Gastroesophageal sphincter (tissue), 4 donors: ENCODE measurements at places on chromosomes 6 and 20.

GRCh38 chr20:58714923-58715351 is 22.3 kb downstream of the NPEPL1 start:
- ATAC-seq: no peak

DNA sequence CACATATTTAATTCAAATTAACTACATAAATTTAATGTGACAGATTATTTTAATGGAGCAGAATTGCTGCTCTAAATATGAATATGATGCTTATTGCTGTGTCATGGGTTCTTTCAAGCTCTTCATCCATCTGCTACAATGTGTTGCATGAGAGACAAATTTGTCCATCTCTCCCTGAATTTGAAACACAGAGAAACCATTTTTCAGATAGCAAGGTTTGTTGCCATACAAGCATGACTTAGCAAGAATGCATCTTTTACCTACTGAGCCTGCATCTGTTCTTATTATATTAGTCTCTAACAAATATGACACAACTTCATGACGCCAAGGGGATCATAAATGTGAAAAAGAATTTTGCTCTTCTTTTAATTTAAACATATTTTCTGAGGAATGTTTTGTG is 8.0 kb upstream of the UTRN start:
- ATAC-seq: no peak

DNA sequence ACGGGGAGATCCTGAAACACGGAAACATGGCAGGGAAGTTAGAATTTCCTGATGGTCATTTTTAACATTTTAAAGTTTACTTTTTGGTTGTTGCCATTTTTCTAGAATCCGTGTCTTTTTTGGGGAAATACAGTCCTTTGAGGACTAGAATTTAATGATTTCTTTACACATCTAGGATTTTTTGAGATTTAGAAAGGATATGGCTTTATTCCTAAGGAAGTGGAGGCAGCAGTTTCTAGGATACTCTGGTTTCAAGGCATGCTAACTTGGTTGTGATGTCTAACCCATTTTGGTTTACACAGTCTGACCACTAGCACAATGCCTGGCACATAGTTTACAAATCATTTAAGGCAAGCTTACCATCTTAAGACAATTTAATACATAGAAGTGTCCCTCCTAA is 1.1 kb upstream of the ZBTB2 start:
- no peak for ATAC-seq

GRCh38 chr20:17612287-17612991 is 42.6 kb downstream of the DSTN start:
- ATAC-seq: peak; percentile 38

- no peak for ATAC-seq
Observed at GRCh38 chr6:110635096-110635495, 158.7 kb upstream of the SLC22A16 start.

DNA sequence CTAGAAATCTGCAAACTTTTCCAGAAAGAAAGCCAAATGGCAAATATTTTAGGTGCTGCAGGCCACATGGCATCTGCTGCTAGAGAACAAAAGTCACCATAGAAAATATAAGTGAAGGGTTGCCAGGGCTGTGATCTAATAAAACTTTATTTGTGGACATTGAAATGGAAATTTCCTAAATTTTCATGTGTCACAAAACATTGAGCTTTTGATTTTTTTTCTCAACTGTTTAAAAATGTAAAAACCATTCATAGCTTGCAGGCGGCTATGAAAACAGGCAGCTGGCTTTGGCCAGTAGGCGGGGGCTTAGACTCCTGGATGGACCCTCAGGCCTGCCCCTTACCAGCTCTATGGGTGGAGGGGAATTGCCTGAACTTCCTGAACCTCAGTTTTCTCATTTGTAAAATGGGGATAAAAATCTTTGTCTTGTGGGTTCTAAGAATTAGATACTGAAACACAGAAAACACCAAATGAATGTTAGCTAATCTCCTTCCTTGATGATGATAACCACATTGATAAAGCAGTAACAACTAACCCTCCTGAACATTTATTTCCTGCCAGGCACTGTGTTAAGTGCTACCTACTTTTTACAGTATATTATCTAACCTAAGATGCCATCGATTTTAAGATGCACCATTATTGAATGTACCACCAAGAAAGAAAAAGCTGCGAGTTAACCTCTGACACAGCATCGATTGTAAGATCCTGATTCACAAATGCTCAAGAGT is 85.5 kb downstream of the SLC22A23 start:
- ATAC-seq: no peak

DNA sequence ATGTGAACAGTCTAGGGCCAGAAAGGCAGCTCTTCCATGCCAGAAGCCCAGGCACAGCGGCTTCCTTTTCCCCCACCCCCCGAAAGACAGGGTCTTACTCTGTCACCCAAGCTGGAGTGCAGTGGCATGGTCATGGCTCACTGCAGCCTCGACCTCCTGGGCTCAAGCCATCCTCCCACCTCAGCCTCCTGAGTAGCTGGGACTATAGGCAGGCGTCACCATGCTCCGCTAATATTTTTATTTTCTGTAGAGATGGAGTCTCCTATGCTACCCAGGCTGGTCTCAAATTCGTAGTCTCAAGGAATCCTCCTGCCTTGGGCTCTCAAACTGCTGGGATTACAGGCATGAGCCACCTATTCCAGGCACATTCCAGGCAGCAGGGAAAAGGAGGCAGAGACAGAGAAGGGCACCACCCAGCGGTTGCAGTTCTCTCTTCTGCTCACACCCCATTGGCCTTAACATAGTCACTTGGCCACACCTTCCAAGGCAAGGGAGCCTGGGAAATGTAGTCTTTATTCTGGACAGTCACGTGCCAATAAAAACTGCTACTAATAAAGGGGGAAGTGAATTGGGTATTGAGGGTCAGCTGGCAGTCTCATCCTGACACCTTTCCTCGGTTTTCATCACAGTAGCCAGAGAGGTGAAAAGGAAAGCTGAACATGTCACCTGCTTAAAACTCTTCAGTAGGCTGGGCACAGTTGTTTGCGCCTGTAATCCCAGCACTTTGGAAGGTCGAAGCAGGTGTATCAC is 205.9 kb downstream of the ZMYND8 start:
- ATAC-seq: peak; percentile 88

- no peak for ATAC-seq
Observed at GRCh38 chr20:31617432-31618104, 12.5 kb downstream of the ID1 start.

GRCh38 chr20:60220706-60221105 is 262.5 kb downstream of the CDH26 start:
- ATAC-seq: no peak

DNA sequence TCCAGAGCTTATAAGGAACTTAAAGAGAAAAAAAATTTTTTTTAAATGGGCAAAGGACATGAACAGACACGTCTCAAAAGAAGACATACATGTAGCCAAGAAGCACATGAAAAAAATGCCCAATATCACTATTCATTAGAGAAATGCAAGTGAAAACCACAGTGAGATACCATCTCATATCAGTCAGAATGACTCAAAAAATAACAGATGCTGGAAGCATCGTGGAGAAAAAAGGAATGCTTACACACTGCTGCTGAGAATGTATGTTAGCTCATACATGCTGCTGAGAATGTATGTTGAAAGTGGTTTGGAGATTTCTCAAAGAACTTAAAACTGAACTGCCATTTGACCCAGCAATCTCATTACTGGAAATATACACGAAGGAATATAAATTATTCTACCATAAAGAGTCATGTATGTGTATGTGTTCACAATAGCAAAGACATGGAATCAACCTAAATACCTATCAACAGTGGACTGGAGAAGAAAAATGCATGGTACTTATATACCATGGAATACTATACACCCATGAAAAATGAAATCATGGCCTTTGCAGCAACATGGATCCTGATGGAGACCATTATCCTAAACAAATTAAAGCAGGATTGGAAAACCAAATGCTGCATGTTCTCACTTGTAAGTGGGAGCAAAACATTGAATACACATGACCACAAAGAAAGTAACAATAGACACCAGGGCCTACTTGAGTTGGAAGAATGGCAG is 5.2 kb downstream of the OR11A1 start:
- ATAC-seq: no peak

- no peak for ATAC-seq
Observed at GRCh38 chr6:136326038-136326553, 36.5 kb upstream of the BCLAF1 start.

GRCh38 chr20:17940224-17940971 is 28.2 kb downstream of the SNX5 start:
- no peak for ATAC-seq

DNA sequence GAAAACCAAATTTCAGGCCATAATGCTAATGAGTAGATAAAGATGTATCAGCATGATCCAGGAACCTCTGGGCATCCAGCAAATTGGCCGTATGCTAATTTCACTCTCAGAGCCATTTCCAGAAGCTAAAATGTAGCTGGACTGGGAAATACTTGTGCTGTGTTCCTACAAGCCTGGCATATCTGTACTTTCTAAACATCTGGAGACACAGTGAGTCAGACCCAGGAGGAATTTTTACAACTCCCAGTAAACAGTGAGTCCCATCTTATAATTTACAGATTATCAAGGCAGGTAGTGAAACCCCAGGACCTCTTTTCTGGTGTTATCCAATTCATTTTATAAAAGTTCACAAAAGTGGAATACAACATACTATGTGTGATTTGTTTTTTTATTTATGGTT is 683.0 kb upstream of the ADGRB3 start:
- ATAC-seq: no peak

DNA sequence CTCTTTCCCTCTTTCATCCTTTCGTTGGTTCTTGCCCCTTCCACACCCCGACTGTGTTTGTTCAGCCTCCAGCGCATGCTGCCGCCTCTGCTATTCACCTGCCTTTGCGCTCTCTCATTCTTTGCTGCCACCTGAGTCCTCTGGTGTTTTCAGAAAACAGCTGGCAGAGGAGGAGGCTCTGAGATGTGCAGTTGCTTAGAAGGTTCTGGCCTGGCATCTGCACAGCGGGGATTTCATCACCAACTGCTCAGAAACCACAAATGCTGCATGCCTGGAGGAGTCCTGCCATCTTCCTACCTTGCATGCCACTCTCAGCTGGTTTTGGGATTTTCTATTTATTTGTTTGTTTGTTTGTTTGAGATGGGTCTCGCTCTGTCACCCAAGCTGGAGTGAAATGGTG is 39.2 kb upstream of the CLDN20 start:
- ATAC-seq: no peak

GRCh38 chr20:4876731-4877130 is 124.6 kb downstream of the SLC23A2 start:
- ATAC-seq: no peak

GRCh38 chr20:48238781-48239180 is 453.5 kb upstream of the SULF2 start:
- no peak for ATAC-seq

GRCh38 chr6:102051001-102051400 is 657.5 kb downstream of the GRIK2 start:
- ATAC-seq: no peak

DNA sequence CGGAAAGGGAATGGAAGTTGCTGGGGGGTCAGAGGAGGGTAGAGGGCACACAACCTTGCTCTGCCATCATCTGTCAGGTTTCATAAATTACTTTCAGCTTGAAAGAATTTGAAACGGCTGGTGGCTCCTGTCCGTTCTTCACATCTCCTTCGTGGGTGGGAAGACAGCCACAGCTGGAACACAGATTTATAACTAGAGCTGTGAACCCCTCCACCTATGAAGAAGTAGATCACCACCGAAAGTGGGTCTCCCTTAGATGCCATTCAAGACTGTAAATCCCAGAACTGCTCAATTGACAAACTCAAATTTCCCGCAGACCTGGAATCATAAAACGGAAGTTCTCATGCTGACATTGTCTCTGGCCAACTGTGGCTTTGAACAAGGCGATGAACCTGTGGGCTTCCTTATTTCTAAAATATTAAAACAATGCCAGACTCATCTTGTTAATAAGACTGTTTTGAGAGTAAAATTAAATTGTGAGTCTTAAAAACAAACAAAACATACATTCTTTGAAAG is 65.3 kb downstream of the BTBD3 start:
- ATAC-seq: no peak

DNA sequence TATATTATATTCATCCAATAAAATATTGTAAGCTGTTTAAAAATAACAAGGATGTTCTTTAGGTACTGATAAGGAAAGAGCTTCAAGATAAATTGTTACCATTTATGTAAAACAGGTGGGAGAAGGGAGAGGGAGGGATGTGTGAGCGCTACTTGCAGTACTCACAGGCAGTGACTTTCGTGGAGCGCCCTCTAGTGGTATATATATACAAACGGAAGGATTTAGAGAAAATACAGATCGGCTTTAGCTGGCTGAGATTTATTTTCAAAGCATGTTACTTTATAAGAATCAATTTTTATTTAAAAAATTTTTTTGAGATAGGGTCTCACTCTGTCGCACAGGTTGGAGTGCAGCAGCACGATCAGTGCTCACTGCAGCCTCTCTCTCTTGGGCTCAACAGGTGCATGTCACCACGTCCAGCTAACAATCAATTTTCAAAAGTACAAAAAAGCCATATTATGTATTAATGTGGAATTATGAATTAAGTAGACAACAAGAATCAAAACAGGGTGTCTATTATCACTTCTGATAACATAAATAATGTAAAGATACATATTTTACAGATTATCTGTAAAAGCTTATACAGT is 3.3 kb upstream of the MOG start:
- ATAC-seq: no peak

DNA sequence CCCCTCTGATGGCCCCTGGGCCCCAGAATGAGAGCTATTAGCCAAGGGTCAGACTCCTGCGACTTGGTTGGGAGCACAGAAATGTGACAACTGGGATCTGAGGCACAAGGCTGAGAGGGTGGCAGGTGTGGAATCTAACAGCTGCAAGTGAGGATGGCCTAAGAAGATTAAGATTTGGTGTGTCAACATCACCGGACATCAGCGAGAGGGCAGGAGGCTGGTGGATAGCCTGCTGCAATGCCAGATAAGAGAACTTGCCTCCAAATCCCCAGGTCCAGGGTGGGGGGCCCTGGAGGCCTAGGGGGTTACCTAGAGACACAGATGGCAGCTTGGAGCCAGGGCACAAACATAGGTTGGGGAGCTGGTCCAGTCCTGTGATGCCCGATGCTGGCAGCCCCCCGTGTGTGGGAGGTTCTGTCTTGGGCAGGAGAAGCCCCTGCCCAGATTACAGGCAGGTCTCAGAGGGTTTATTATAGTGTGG is 155.8 kb downstream of the GRM4 start:
- no peak for ATAC-seq

GRCh38 chr6:130560231-130560630 is 194.4 kb downstream of the TMEM200A start:
- ATAC-seq: no peak

DNA sequence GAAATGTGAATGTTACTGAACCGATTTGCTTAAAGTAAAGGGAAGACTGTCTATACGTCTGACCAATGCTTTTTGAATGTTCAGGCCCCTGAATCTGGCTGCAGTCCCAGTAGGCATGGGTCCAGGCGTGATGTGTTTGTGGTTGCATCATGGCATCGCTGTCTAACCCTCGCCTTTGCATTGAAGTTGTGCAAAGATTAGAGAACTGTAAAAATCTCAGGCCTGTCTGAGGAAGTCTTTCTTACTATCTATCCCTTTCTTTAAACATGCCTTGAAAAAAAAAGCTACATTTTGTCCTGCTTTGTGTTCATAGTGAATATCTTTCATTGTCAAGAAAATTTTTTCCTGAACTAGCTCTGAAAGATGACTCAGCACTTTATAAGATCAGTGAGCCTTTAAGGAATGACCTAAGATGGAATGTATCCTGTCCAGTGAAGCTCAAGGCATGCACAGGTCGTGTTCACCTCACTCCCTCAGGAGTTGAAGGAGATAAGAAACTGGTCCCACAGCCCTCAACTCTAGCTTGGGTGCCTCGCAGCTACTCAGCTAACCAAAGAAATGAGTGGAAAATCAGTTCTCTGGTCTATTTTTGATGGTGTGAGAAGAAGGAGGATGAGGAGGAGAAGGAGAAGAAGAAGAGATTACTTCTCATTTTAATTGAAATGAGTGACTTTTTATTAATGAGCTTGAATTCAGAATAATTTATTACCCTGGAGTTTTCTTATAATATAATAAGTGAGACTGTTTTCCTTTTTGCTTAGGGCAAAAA is 48.6 kb downstream of the TPD52L1 start:
- ATAC-seq: no peak
